ENCODE measurements at places on chromosomes 7 and 10.

DNA sequence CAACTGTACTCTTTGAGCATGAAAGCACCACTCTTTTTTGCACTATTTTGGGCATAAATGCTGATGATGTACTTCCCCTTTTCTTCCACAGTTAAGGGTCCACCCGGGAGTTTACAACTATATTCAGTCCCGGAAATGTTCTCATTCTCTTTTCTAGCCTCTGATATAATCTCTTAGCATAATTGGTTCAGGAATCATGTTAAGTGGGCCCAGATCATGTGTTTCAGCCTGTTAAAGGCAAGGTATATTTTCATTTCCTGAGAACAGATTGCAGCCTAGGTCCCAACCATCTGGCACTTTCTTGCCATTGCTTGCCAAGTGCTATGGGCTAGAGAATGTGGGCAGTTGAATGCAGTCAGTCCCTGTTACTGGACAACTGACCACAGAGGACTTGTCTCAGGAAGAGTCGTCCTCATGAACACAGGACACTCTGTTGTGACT is 111.4 kb upstream of the GLCCI1 start:
- no peak for DNase-seq

DNA sequence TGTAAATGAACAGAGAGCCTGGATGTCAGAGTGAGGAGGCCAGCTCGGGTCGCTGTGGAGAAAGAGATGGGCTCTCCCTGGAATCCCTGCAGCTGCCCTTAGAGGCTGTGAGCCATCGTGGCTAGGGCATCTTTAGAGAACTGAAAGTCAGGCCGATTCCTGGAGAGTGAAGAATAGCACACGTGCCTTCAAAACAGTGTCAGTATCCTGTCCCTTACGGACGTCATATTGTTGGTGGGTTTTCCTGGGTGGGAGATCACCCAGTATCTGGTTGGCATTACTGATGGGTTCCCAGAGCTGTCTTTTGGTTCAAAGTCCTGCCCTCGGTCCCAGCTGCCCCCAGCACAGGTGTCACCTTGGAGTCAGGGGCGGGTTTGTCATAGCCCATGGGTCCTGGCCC is 25.3 kb downstream of the IKZF1 start:
- no peak for DNase-seq

- no peak for DNase-seq
Observed at GRCh38 chr10:70930263-70931000, 42.1 kb upstream of the PCBD1 start.

- DNase-seq = no peak
Observed at GRCh38 chr7:94182721-94183120, 178.6 kb upstream of the BET1 start.

- no peak for DNase-seq
Observed at GRCh38 chr10:103280031-103280430, 3.1 kb downstream of the INA start.

GRCh38 chr7:27615420-27616185 is 47.1 kb downstream of the HIBADH start:
- DNase-seq = no peak

DNA sequence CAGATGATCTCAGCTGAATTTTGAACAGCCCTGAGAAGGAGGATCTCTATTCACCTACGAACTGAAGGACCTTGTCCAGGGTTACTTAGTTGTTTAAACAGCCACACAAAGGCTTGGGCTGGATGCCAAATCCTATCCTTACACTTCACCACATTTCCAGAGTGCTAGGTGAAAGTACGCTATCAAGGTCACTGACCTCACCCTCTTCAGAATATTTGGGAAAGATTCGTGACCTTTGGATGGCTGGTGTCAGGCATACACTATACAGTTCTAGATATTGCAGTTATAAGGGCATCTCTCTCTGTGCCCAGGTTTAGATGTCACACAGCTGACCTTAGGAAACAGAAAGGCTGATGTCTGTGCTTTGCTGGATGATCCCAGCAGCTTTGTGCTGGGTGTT is 61.2 kb upstream of the ABLIM1 start:
- no peak for DNase-seq

DNA sequence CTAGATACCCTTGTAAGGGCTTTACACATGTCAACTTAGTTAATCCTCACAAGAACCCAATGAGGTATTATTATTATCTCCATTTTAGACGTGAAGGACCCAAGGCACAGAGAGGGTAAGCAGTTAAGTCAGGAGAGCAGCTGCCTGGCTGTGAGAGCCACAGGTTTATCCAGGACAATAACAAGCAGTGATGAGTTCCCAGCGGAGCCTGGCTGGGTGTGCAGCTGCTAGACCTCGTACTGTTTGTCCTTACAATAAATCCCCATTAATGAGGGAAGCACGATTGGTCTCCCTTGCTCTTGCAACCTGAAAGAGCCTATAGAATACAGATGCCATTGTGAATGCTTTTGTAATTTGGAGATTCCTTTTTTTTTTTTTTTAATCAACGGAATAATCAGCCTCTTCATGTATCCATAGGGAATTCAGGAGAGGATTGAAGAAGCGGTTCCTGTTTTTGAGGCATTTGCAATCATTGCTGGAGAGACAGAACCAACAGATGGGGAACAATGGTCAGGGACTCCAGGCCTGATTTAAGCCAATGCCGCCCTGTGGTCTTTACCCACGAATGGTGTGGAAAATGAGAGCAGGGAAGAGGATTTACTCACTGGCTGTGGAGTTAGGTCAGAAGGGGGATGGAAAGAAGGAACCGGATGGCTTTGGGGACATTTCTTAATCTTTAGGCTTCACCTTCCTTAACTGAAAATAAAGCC is 12.3 kb upstream of the ASB4 start:
- no peak for DNase-seq

GRCh38 chr10:114684084-114684821 is 26.2 kb upstream of the ABLIM1 start:
- peak; percentile 71 for DNase-seq

DNA sequence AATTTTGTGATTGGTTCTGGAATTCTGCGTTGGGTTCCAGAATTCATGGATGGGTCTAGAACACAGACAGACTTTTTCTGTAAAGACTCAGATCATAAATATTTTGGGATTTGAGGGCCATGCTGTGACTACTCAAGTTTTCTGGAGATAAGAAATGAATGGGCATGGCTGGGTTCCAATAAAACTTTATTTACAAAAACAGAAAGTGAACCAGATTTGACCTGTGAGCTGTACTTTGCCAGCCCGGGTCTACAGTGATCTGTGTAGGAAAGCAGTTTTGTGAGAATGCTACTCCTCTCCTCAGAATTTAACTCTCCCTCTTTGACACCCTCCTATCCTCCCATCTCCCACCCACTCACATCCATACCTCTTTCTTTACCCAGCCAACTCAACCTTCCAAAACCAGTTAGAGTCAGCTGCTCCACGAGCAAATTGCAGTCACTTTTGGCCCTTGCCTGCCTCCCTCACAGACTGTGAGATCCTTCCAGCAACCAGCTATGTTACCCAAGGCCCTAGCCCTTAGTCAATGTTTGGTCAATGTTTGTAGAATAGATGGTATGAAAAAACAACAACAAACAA is 312.8 kb upstream of the ZMIZ1 start:
- no peak for DNase-seq

DNA sequence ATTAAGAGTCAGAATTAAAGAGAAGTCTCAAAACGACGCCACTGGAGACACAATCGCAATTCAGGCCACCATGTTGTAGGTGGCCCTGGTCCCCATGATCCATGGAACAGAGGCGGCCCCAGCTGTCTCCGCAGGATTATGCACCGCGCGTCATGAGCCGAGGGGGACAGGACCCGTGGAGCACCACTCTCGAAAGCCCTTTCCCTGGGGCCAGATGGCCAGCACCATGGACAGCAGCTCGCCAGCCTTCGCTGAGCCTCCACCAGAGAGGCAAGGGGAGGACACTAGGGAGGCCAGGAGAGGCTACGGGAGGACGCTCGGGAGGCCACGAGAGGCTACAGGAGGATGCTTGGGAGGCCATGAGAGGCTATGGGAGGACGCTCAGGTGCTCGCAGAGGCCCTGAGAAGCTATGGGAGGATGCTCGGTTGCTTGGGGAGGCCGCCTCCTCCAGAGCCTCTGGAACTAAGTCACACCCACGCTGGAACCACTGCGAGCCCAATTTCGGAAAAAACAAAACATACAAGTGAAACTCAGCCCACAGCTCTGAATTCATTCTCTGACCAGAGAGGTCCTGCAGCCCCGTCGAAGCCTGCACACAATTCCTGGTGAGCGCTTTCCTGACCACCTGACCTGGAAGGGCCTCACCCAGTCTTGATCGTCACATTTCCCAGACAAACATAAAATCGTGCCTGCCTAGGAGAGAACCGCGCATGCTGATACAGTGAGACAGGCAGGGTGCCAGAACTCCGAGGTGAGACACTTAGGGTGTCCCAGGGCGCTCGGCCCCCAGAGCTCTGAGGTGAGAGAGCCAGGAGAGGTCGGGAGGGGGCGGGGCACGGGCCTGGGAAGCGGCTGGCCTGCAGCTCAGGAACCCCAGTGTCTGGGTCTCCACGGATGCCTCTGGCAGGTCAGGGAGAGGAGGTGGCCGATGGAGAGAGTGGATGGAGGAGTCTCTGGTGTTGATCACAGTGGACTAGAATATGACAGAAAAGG is 224.4 kb downstream of the PTPRN2 start:
- DNase-seq = peak; percentile 50

DNA sequence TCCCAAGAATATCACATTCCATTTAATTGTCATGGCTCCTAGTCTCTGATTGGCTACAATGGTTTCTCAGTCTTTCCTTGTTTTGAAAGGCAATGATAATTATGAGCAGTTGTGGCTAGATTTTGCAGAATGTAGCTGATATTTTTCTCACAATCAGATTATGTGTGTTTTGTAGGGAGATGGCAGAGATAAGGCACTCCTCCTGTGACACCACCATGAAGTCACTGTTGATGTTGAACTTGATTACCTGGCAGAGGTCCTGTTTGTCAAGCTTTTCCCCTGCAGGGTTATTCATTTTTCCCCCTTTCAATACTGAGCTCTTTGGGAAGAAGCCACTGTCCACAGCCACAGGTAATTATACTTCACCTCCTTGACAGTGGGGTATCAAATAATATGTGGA is 602.9 kb upstream of the PFKP start:
- no peak for DNase-seq

DNA sequence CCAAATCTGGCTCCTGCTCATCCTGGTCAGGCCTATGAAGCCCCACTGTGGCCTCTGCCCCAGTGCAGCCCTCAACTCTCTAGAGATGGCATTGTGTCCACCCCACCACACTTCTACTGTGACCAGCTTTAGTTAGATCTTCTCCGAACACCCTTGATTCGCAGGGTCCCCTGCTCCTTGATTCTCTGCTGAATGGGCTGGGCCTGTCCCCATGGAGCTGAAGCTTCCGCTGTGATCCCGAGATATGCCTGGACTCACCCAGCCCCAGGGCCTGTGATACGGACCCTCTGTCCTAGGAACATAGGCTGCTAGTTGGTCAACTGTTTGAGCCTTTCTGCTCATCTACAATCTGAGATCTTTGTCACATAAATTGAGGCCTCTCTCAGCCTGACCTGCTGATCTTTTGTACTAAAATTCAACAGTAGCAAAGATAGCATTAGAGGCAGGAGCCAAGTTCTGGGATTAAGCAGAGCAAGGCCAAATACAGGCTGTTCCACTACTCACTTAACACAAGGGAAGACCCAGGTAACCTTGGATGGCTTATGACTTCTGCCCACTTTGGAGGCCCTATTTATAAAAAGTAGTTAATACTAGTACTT is 6.5 kb upstream of the PPIF start:
- no peak for DNase-seq

DNA sequence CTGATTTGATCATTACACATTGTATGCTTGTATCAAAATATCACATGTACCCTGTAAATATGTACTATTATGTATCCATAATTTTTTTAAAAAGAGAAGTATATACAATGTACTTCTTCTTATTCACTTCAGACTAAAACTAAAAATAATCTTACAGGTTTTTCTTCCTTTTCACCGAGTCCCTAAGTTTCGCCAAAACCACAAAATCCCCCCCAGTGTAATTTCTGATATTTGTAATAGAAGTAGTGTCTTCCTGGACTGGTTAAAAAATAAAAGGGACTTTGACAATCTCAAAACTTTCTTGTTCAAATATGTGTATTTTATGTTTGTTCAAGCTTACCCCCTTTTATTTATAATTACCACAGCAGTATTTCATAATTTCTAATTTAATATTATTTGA is 23.9 kb downstream of the EPC1 start:
- DNase-seq = no peak

GRCh38 chr7:103766660-103767059 is 222.8 kb downstream of the RELN start:
- no peak for DNase-seq

DNA sequence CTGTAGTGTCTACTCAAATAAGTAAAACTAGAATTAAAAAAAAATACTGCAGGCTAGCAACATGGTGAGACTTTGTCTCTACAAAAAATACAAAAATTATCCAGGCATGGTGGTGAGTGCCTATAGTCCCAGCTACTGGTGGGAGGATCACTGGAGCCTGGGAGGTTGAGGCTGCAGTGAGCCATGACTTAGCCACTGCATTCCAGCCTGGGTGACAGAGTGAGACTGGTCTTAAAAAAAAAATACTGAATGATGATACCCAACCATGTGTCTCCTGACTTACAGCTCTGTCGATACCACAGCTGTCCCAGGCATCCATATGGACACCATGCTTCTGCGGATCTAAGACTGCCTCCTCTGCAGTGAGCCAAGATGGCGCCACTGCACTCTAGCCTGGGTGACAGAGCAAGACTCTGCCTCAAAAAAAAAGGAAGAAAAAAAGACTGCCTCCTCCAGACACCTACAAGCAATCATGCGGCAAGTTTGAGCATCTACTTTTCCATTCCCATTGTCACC is 7.9 kb upstream of the FRAT1 start:
- DNase-seq = no peak

- DNase-seq = peak; percentile 16
Observed at GRCh38 chr7:139776486-139777132, 1.2 kb downstream of the HIPK2 start.

DNA sequence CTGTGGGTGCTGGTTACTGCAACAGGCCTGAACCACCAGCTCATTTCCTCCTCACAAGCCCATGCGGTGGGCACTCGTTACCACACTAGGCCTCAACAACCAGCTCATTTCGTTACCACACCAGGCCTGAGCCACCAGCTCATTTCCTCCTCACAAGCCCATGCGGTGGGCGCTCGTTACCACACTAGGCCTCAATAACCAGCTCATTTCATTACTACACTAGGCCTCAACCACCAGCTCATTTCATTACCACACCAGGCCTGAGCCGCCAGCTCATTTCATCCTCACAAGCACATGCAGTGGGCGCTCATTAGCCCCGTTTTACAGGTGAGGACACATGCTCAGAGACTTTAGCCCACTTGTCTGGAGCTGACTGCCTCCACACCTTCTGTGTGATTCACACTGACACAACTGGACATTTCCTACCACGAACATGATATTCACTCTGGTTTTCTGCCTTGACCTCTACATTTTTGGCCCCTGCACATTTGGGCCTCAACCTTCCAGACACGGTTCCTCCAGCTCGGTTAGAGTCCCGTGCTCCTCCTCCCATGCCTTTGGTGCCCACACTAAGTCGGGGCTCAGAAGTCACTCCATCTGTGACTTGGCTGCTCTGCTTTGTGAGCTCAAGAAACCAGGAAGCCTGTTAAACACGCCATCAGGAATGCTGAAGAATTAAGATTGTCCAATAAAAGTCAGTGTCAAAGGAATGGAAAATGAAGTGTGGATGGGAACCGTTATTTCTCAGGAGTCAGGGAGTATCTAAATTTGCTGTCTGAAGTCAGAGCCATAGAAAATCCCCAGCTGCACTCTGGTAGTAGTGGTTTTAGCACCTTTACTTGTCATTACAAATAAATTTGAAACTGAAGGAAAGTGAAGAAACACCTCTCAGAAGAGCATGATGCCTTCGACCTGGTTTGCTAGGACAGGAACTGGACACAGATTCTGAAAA is 55.8 kb upstream of the LANCL2 start:
- no peak for DNase-seq
